ENCODE measurements at places on chromosomes 13 and 19.

DNA sequence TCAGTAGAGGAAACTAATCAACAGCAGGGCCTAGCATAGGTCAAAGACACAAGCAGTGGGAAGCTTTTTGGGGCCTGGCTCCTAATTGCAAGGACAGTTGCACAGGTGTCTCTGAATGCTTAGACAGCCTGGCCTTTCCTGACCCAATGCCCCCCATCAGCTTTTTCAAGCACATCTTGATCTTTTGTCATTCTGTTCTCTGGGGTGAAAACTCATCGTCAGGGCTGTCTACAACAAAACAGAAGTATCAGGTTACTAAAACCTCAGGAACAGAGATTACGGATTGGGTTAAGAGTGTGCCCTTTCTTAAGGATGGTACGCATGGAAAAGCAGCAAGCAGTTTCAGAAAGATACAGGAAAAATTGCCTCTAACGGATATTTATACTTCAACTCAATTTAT is 8.3 kb upstream of the ZNF254 start:
- DNase-seq: no peak

- no peak for DNase-seq
These were observed 5.1 kb upstream of the PRKD2 start for GRCh38 chr19:46722004-46722380.

DNA sequence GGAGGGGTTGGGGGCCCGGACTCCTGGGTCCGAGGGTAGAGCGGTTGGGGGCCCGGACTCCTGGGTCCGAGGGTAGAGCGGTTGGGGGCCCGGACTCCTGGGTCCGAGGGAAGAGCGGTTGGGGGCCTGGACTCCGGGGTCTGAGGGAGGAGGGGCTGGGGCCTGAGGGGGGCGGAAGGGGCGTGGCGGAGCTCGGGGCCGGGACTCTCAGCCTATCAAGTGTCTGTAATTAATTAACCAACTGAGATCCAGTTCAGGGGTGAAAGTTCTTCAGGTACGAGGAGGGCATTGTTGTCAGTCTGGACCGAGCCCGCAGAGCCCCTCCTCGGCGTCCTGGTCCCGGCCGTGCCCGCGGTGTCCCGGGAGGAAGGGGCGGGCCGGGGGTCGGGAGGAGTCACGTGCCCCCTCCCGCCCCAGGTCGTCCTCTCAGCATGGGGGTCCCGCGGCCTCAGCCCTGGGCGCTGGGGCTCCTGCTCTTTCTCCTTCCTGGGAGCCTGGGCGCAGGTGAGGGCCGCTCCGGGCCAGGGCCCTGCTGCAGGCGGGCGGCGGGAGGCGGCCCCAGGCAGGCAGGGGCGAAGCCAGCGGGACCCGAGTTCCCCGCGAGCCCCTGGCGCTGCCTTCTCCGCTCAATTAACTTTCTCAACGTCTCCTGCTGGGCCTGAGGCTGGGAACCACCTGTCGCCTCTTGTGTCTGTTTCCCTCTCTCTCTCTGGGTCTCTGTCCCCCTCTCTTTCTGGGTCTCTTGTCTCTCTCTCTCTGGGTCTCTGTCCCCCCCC is 697 bp downstream of the FCGRT start:
- no peak for DNase-seq

- no peak for DNase-seq
These were observed 75.3 kb downstream of the ERICH6B start for GRCh38 chr13:45540195-45540594.

- DNase-seq: peak; percentile 87
These were observed 30.0 kb downstream of the CCNE1 start for GRCh38 chr19:29841559-29842367.

GRCh38 chr19:16969135-16969534 is 57.5 kb downstream of the CPAMD8 start:
- DNase-seq: peak; percentile 4

DNA sequence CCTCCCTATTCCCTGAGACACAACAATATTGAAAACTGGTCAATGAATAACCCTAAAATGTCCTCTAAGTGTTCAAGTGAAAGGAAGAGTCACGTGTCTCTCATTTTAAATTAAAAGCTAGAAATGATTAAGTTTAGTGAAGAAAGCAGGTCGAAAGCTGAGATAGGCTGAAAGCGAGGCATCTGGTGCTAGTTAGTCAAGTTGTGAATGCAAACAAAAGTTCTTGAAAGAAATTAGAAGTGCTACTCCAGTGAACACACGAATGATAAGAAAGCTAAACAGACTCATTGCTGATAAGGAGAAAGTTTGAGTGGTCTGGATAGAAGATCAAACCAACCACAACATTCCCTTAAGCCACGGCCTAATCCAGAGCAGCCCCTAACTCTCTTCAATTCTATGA is 99.4 kb upstream of the ZNF507 start:
- DNase-seq: no peak

DNA sequence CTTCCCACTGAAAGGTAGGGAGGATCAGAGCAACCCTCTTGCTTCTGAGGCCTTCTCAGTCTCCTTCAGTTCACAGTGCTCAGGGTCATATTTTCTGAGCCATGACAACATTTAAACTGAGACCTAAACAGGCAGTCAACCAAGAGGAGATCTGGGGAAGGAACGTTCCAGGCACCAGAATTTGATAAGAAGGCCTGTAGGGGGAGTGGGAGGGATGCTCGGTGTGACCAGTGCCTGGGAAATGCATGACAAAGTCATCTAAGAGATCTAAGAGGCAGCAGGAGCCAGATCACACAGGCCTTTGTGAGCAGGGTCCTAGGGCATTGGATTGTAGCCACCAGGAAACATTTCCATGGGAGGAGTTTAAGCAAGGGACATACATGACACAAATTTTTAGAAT is 71.6 kb downstream of the SHISA2 start:
- DNase-seq: peak; percentile 3

DNA sequence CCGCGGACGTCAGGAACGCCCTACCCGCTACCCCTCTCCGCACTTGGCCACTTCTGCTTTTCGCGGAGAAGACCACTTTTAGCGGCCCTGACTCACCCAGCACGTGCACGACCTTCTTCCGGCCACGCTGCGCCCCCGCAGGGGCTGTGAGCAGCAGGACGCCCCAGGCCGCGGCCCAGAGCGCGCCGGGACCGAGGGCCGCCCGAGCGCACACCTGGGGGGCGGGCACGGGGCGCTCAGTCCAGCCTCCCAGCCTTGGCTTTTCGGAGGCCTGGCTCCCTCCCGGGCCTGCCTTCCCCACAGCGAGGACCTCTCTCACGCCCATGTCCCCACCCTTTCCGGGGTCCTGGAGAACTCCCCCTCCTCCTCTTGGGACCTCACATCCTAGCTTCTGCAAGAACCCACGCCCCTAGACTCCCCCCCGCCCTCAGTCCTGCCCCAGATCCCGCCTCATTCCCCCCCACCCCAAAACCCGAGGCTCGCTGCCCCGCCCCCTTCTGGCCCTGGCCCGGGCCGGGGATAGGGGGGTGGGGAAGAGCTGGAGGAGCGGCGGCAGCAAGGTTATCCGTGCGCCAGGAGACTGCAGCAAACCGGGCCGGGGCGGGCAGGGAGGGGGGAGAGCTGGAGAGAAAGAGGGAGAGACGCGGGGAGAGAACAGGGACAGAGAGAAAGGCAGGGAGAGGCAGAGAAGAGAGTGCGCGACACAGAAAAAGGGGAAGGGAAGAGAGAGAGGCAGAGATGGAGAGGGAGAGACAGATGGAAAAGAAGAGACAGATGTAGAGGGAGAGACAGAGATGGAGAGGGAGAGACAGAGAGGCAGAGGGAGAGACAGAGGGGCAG is 11.5 kb downstream of the TM6SF2 start:
- DNase-seq: no peak

DNA sequence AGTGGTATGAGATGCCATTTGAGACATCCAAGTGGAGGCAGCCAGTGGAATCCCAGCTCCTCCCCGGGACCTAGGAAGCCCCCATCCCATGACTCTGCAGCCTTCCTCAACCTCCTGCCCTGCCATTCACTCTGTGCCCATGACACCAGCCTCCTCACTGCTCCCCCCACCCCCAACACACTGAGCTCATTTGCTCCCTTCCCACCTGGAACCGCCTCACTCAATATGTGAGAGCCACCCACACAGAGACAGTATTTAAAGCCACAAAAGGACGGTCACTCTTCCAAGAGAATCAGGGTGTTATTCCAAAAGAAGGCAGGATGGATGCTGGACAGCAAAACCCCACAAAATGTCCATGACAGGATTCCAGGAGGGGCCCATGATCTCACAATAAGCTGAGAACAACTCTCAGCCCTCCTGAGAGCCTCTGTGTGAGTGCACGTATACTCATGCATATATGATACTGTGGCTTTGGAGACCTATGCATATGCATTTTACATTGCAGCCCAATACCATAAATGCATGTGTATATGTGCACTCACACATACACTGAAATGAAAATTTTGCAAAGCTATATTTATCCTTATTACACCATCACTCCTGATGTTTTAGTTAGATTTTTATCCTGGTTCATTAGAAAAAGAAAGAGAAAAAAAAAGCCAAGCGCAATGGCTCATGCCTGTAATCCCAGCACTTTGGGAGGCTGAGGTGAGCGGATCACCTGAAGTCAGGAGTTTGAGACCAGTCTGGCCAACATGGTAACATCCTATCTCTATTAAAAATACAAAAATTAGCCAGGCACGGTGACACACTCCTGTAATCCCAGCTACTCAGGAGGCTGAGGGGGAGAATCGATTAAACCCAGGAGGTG is 10.8 kb upstream of the RANBP3 start:
- peak; percentile 22 for DNase-seq

DNA sequence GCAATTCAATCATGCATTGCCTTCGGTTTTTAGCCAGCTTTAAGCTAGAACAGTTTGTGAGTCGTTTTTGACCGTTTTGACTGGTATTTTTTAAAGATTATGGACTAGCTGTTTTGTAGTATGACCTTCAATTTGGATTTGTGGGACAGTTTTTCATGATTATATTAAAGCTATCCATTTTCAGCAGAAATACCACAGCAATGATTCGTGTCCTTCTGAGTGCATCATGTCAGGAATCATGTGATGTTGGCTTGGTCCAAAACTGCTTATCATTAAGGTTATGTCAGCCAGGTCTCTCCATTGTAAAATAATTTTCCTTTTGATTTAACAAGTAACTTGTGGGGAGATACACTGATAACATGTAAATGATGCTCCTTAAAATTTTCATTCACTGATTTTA is 229.0 kb downstream of the POSTN start:
- DNase-seq: peak; percentile 47

DNA sequence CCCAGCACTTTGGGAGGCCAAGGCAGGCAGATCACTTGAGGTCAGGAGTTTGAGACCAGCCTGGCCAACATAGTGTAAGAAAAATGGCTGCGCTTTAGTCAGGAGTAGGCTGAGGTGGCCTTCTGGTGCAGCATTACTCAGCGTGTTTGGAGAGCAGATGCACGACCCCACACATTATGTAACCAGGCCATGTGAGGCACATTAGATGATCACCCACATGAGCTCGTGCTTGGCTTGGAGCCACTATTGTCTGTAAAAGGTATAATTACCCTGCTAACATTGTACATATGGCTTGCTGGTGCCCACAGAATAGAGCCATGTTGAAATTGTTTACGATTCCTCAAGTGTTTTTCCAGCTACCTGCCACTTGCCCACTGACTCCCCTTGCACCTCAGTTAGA is 24.0 kb upstream of the SCEL start:
- no peak for DNase-seq

DNA sequence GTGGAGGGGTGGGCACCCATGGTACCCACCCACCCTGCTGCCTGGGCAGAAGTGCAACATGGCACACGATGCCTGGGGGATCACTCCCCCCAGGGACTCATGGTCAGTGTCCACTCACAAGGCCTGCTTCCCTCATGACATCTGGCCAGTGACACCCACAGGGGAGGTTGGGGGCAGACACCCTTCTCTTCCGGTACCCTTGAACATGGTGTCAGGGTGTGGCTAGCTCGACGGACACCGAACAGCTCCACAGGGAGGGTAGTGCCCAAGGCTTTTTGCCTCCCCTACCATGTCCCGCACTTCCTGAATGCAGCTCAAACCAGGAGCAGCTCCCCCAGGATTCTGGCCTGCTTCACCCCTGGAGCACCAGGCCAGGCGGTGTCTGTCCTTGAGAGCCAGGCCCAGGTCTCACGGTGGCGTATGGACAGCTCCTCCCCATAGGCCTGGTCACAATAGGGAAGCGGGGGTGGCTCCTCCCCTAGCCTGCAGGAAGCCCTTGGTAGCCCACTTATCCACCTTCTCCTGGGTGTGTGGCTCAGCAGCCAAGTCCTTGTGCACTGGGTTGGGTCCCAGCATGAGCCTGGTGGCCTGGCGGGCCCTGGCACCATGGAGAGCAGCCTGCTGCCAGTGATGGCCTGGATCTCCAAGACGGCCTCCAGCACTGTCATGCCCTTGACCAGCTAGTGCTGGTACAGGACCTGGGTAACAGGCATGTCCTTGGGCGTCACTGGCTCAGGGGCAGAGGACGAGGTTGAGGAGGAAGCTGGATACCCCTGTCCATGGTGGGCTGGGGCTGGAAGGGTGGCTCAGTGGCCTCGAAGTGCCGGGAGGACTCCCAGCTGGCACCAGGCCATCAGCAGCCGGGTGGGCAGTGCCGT is 7.8 kb downstream of the ACP4 start:
- no peak for DNase-seq

DNA sequence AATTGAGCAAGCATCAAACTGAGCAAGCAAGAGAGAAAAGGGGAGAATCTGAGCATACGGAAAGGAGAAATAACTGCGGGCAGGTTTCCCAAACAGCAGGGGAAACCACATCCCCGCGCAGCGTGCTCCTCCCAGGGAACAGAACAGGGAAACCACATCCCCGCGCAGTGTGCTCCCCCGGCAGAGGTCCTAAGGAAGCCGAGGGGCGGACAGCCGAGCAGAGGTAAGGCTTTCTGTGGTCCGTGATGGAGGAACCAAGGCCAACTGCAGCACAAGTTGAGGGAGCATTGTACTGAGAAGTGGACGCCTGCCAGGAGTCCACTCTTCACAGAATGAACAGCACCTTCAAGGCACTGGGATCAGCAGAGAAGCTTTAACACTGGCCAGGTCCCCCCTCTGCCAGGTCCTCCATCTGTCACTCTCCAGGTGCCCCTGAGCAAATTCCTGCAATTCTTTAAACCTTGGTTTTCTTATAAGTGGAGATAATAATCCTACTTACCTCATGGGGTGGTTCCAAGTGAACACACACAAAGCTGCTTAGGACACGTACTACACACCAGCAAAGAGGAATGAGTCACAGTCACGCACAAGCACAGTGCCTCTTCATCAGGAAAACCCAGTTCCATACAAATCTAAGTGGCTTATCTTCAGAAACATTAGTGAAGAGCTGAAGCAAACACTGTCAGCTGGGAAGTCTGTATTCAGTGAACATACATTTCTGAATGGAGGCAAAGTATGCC is 23.0 kb upstream of the LAMP1 start:
- DNase-seq: peak; percentile 87

GRCh38 chr13:77055158-77055557 is 28.2 kb upstream of the FBXL3 start:
- no peak for DNase-seq

DNA sequence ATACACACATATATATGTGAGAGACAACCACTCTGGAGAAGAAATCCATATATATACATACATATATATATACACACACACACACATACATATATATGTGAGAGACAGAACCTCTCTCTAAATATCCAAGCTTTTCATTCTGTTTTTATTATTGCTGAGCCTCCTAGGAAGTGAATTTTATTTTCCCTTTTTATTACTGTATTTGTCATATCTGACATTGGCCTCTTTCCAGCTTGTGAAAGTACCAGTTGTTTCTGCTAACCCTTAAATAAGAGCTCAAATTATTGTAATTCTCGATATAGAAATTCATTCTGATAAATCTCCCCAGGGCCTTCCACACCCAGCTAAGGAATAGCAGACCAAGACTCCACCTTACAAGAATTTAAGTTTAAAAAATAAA is 81.0 kb downstream of the NUFIP1 start:
- no peak for DNase-seq

GRCh38 chr19:53538378-53539109 is 599 bp downstream of the ZNF331 start:
- DNase-seq: no peak

GRCh38 chr19:56477429-56478338 is 539 bp upstream of the ZNF667 start:
- DNase-seq: peak; percentile 83

Measured in amniotic epithelial cell (primary cell).